ENCODE measurements at places on chromosomes 12 and 14. TPM values are rescaled to one million over a fixed set of nuclear protein-coding genes. Genes with fewer than 3 reads are reported as not detected.

Gene TAC3
- total RNA-seq: not detected

Gene TMEM132C
- 8.7 TPM for total RNA-seq

Gene IL26
- not detected for total RNA-seq

Gene CNTN1
- 35.4 TPM for total RNA-seq

Gene PABPN1
- total RNA-seq: 55.6 TPM

Gene ASIC1
- 4.1 TPM for total RNA-seq

Gene KRT73
- total RNA-seq: not detected

Gene KCNA5
- total RNA-seq: 3.7 TPM

Gene ASCL1
- total RNA-seq: not detected

Gene GUCY2C
- total RNA-seq: 0.21 TPM

Gene MTHFD1
- total RNA-seq: 54.6 TPM

Gene GARIN6
- total RNA-seq: not detected

Gene INSM2
- not detected for total RNA-seq

Gene CPNE6
- total RNA-seq: not detected

Gene L2HGDH
- 14.9 TPM for total RNA-seq

Gene MYO1H
- 0.51 TPM for total RNA-seq

Gene CRIP1
- 49.3 TPM for total RNA-seq

Gene SMAGP
- total RNA-seq: 5.0 TPM

Gene TAS2R13
- 3.2 TPM for total RNA-seq

Gene DUSP16
- 30.1 TPM for total RNA-seq

Gene CIDEB
- total RNA-seq: 14.6 TPM

Gene EGLN3
- total RNA-seq: 76.5 TPM

Measured in tongue (tissue), 3 donors.